ENCODE measurements at places on chromosomes 2 and 18.

GRCh38 chr2:126671488-126671887, 15.5 kb downstream of the GYPC start:
- DNase-seq, result no peak

- DNase-seq, result peak; percentile 88
Measured at GRCh38 chr2:238728330-238729260, 119.3 kb upstream of the TWIST2 start.

- no peak for DNase-seq
Measured at GRCh38 chr2:97910403-97911205, 85.1 kb downstream of the TMEM131 start.

DNA sequence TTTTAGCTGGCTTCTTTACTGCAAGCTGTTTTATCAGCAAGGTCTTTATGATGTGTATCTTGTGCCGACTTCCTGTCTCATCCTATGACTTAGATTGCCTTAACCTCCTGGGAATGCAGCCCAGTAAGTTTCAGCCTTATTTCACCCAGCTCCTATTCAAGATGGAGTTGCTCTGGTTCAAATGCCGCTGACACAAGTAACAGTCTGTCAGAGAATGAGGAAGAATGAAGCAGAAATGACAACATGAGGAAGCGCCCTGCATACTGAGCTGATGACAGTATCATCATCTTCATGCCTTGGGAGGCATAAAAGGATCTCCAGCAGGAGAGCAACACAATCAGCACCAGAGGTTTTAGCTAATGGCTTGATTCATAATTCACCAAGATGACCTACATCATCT, 309.4 kb downstream of the NBAS start:
- no peak for DNase-seq

- peak; percentile 41 for DNase-seq
Measured at GRCh38 chr18:76429262-76430126, 65.5 kb downstream of the ZNF516 start.

DNA sequence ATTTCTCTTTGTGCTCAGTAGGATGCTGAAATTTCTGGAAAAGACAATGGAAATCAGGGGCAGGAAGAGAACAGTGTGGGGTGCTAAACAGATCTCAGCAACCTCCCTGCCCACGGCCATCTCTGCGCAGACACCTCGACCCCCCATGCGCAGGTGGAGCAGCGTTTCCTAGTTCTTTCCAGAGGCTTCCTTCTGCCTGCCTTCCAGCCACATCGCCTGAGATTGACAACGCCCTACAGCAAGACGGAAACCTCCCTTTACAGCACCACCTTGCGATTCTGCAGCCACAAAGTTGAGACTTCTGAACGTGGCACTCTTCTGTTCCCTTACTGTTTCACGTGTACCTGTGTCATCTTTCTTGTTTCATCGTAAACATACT, 31.4 kb upstream of the CASP8 start:
- DNase-seq, result no peak

- no peak for DNase-seq
Measured at GRCh38 chr2:19987936-19988335, 2.0 kb downstream of the WDR35 start.

DNA sequence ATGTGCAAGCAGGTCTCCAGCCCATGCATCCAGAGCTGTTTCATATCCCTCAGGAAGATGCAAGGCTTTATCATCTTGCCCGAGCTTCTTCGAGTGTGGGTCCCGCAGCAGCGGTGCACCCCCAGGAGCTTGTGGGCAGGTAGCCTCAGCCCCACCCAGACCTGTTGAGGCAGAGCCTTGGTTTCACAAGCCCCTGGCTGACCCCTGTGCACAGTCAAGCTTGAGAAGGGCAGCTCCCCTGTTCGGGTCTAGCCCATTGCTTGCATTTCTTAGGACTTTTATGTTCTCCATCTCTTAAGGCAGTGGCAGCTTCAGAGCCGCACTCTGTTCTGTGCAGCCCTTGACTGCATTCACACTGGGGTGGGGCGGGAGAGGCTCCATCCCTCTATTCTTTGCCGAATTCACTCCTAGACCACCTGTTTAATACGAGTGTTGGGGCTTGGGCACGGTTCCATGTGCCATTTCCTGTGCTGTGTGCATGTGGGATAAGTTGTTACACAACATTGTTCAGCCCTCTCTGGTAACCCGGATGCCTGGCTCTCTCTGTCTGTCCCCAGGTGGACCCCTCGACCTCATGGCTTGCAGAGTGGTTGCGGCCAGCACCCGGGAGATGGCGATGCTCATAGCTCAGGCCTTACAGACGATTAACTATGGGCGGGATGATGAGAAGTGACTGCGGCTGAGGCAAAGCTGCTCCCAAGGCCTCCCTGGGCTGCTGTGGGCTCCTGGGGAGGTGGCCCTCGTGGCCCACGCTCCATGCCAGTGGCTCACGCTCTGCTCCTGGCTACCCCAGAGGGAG, 48.7 kb downstream of the IMPA2 start:
- no peak for DNase-seq

- peak; percentile 81 for DNase-seq
Measured at GRCh38 chr2:149094217-149095015, 55.9 kb downstream of the LYPD6B start.

Data from islet precursor cell (in vitro differentiated cells).